ENCODE measurements at places on chromosomes 3 and 15.
A peak's percentile ranks its signal among the peaks of the same experiment; 100 is the strongest.

DNA sequence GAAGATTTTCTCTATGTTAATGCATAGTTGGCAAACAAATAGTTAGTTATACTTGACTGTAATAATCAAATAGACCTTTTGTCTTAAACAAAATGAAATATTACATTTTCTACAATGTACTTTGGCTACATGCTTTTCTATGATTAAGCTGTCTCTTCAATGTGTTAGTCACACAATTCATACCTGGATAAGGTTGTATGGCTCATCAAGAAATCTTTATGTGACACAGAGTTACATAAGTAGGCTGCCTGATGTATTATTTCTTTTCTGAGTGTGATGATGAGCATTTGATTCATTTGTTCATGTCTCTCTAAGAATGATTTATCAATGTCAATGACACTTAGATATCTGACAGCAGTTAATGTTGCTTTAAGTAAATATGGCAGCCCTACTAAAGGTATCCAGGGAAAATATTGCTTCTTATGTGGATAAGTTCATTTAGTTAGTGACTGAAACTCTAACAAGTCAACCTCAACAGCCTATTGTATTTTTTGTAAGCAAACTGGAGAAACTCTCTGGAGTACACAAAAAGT lies 157.4 kb upstream of the SOX2 start:
- no peak for DNase-seq

GRCh38 chr3:195758721-195759353 lies 38.1 kb downstream of the MUC20 start:
- no peak for DNase-seq

- no peak for DNase-seq
These were observed 11.8 kb upstream of the LIPC start for GRCh38 chr15:58419803-58420524.

DNA sequence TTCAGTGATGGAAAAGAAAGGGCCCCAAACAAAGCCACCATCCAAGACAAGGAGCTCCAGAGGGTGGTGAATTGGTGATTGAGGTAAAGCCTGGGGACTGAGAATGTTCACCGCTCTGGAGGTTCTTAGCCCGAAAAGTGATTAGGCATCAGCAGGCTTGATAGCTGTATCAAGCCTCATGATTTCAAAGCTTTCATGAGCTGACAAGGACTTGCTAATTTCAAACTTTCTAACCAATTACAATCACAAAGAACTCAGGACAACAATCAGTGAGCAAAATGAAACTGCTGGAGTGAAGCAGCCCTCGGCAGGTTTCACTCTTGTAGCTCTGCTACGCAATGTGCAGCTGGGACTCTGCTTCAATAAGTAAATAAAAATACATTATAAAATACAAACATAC lies 391.3 kb downstream of the TIGIT start:
- DNase-seq: no peak

DNA sequence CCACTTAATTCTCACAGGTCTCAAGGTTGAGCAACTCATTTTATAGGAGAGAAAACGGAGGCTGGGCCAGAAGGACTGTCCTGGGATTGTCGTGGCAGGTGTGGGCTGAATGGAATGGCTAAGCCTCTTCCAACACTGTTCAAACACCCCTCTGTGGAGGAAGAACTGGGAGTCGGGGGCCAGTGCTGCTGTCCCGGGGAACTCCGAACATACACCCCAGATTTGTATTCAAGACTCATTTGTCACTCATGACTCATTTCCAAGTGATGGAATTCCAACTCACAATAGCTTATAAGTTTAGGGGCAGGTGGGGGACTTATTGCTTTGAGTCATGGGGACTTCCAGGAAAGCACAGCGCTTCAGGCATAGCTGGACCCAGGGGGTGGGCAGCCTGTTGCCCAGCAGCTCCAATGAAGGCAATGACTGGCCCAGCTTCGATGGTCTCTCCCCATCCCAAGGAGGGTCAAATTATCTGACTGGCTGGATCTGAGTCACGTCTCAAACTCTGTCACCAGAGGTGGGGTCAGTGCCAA lies 72.5 kb downstream of the TM2D3 start:
- no peak for DNase-seq

- DNase-seq: no peak
These were observed 31.0 kb downstream of the CPA3 start for GRCh38 chr3:148896062-148896461.

GRCh38 chr15:90126022-90126421 lies 23.8 kb upstream of the IDH2 start:
- DNase-seq: no peak

DNA sequence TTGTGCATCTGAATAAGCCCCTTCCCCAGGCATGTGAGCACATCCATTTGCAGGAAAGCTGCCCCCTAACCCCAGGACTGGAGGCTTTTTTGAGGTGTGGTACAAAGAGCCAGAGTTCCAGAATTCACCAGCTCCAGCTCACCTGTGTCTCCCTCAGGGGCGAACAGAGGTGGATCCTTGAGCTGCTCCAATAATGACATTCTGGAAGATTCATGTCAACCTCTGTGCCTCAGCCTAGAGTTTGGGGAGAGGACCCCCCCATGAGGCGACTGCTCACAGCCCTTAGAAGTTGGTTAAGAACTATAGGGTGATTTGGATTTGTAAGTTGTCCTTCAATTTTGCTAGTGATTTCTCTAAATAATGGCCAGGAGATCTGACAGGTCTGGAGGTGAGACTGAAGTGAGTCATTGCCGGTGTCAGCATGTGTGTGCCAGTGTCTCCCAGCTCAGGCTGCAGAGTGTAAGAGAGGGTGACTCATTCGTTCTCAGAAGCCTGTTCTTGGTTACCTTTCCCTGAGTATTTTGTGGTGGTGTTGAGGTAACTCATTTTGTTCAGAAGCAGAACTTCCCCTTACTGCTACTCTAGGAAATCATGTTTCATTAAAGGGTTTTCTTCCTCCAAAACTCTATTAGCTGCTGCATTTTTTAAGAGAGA lies 136.9 kb upstream of the TOPAZ1 start:
- DNase-seq: peak; percentile 8

DNA sequence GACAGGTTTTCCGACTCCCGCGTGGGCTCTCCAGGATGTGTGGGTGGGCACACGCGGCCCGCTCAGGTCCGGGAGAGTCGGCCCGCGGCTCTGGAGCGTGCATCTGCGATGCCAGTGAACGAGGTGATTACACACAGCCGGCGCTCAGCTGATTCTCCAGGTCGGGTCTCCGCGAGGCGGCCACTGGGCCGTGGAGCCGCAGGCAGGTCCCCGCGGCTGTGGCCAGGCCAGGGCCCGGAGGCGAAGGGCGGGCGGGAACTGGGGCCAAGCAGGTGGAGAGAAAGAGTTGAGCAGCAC lies 13.2 kb downstream of the PAK6 start:
- no peak for DNase-seq

DNA sequence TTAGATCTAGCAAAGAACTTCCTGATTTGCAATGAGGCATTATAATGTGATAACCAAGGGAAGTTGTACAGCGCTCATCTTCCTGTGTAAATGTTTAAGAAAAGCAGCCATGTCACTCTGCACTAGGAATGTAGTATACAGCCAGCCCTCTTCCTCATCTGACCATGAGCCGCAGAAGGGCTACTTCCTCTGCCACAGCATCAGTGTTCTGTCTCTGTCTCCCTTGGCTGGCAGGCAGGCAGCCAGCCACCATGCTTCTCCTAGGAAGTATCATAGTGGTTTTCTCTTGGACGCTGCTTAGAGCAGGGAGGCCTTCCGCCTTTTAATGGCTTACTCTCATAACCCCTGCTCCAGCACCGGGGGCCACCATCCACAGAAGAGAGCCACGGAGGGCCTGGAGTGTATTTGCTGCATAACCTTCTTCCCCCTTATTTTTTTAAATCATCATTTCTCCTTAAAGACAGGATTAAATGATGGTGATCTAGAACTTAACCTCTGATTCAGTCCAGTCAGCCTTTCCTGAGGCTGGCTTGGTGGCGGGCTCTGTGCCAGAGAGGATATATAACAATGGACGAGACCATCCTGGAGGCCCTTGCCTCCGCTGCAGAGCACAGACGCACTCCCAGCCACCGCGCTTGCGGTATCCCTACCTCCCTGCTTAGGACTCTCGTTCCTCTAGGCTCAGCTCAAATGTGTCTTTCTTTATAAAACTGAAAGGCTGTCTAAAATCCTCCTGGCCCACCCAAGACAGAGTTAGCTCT lies 57.3 kb upstream of the PLXNA1 start:
- no peak for DNase-seq

DNA sequence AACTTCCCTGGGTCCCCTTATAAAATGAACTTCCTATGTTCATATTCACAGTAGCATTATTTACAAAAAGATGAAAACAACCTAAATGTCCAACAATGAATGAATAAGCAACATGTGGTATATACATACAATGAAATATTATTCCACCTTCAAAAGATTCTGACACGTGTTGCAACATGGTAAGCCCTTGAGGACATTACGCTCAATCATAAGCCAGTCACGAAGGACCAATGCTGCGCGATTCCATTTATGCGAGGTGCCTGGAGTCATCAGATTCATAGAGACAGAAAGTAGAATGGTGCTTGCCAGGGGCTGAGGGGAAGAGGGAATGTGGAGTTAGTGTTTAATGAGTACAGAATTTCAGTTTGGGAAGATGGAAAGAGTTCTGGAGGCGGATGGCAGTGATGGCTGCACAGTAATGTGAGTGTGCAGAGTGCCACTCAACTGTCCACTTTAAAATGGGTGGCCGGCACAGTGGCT lies 88.8 kb upstream of the ALDH1A3 start:
- DNase-seq: no peak

GRCh38 chr3:109640146-109640652 lies 302.9 kb upstream of the DPPA4 start:
- DNase-seq: no peak

DNA sequence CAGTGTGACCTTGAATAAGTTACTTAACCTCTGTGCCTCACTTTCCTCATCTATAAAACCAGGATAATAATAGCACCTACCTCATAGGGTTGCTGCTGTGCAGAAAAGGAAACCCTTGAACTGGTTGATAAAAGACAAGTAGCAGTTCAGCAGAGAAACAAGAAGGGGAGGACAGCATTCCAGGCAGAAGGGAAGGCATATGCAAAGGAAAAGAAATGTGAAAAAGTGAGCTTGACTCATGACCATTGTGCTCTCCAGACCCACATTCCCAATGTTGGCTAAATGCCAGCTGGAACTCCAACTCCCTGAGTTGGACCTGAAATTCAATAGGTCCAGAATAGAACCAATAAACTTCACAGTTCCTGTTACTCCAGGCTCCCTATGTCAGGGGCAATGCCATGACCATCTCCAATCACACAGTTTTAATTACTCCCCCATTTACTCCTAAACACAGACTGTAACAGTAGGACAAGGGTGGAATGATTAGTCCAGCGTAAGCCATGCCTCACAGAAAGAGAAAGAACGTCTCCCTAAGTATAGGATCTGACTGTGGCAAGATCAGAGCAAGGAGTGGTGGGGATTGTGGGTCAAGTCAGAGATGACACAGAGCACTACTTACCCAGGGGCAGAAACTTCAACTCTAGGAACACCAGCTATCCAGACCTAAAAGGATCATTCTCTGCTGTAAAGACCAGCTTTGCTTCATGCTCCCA lies 26.9 kb downstream of the PRKAR2A start:
- no peak for DNase-seq

- no peak for DNase-seq
These were observed 41.0 kb downstream of the FLNB start for GRCh38 chr3:58049143-58049785.

- no peak for DNase-seq
These were observed 10.1 kb upstream of the PODXL2 start for GRCh38 chr3:127618891-127619290.

DNA sequence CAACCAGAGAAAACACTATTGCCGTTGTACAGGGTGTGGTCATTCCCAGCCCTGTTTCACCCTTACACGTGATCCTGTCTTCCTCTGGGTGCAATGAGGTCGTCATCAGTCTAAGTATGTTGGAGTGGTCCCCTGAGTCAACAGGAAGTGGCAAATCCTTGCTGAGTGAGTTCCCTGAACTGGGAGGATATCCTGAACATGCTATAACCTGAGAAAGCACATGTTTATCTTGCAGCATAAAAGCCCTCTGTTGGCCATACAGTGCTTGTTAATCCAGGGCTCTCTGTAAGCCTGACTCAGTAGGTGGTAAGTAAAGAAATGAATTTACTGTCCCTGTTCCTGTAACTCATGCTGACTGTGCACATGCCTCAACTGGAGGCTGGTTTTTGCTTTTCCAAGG lies 477.8 kb upstream of the RGMA start:
- no peak for DNase-seq

GRCh38 chr3:67790043-67790442 lies 135.6 kb upstream of the SUCLG2 start:
- DNase-seq: peak; percentile 15
